ENCODE measurements at places on chromosomes 6 and 20. TPM values are rescaled to one million over a fixed set of nuclear protein-coding genes. Genes with fewer than 3 reads are reported as not detected.

ITPA gene
- total RNA-seq: 42.4 TPM

SERINC3 gene
- 106 TPM for total RNA-seq

RNF39 gene
- not detected for total RNA-seq

NFKBIL1 gene
- total RNA-seq: 24.7 TPM

PLA2G7 gene
- total RNA-seq: under 0.01 TPM

Measured in dermis microvascular lymphatic vessel endothelial cell (primary cell).